AG09309 (cell line): ENCODE measurements at places on chromosomes 2 and 18.

- DNase-seq: no peak
These were observed 65.6 kb downstream of the TWSG1 start for GRCh38 chr18:9400197-9400596.

DNA sequence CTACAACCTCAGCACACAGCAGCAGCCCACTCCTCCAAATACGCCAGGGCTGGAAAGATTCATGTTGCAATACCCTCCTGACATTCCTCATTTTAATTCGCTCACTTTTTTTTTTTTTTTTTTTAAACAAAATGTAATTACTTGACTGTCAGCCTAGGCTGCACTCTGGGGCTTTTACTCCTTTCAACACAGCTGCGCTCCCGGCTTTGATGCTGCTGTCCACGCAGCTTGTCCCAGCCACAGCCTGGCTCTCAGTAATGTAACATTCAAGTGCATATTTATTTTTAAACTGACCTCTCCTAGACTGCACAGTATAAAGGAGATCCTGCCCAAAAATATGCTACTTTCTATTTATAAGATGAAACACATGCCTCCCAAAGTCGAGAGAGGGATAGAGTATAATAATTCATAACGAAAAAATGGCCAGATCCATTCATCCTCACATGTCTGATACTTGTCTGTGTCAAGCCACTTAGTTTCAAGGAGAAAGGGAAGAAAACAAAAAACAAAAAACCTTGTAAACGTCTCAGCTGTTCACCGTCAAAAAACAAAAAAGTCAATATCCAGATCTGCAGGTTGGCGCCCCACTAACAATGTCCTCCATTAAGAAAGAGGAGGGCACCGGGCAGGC, 949 bp downstream of the CDC42EP3 start:
- no peak for DNase-seq

GRCh38 chr2:12715258-12716031, 1.3 kb upstream of the TRIB2 start:
- DNase-seq: no peak

- DNase-seq: no peak
These were observed 250.4 kb upstream of the RBBP8 start for GRCh38 chr18:22682720-22683119.

GRCh38 chr2:191660575-191660974, 17.4 kb upstream of the NABP1 start:
- DNase-seq: no peak

DNA sequence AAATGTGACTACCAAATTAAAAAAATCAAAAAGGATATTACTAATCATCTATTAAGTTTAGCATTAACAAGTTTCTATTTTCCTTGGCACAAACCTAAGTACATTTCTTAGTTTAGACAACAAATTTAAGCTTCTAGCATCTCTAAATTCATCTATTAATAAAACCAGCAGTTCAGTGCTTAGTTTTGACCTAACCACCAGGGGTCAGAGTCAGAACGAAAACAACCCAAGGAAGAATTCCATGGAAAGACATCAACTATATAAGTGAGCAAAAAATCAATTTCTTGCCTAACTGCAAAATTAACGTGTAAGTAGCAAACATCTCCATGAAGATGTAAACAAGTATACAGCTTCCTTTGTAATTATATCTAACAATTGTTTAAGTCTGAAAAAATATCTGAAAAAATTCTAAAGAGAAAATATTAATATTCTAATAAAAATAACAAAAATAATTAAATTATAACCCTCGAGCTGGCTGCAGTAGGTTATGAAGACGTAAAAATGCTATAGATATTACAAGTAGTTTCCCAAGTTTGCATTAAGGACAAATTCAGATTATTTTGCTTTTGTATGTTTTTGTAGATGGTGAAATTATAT, 83.7 kb downstream of the CERKL start:
- DNase-seq: peak; percentile 10

- no peak for DNase-seq
These were observed 14.2 kb downstream of the INO80D start for GRCh38 chr2:206071807-206072206.

- DNase-seq: no peak
These were observed 65.4 kb upstream of the TUBA3E start for GRCh38 chr2:130263606-130264005.

DNA sequence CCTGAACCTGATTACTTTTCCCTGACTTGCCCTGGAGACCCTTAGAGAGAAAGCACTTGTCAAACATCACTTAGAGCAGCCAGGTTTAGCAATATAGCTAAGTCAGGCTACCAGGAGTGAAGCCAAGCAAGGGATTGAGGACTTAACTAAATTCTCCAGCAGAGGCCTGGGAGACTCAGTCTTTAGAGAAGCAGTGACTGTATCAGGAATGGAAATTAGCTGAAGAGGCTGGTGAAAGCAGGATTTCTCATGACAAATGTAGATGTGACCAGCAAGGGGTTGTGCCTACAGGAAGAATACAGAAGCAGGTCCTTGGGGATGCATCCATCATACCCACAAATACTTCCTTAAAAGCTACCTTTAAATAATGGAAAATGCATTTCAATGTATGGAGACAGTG, 368.9 kb upstream of the MEIS1 start:
- no peak for DNase-seq

DNA sequence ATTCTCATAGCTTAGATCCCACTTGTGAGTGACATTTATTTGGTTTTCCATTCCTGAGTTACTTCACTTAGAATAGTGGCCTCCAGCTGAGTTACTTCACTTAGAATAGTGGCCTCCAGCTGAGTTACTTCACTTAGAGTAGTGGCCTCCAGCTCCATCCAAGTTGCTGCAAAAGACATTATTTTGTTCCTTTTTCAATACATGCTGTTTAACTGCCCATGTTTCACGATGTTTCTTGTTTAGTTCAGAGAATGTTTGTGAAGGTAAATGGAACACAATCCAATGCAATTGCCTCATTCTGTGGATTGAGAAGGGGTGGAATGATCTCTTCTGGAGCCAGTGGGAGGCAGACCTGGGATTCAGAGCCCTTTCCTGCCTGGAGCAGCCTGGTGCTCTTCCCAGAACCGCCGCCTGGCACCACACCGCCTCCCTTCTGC, 273.5 kb upstream of the ATP5MC3 start:
- DNase-seq: no peak

- DNase-seq: no peak
These were observed 123.7 kb downstream of the PIK3C3 start for GRCh38 chr18:42078711-42079110.

- DNase-seq: no peak
These were observed 16.9 kb downstream of the DAW1 start for GRCh38 chr2:227888289-227888688.

DNA sequence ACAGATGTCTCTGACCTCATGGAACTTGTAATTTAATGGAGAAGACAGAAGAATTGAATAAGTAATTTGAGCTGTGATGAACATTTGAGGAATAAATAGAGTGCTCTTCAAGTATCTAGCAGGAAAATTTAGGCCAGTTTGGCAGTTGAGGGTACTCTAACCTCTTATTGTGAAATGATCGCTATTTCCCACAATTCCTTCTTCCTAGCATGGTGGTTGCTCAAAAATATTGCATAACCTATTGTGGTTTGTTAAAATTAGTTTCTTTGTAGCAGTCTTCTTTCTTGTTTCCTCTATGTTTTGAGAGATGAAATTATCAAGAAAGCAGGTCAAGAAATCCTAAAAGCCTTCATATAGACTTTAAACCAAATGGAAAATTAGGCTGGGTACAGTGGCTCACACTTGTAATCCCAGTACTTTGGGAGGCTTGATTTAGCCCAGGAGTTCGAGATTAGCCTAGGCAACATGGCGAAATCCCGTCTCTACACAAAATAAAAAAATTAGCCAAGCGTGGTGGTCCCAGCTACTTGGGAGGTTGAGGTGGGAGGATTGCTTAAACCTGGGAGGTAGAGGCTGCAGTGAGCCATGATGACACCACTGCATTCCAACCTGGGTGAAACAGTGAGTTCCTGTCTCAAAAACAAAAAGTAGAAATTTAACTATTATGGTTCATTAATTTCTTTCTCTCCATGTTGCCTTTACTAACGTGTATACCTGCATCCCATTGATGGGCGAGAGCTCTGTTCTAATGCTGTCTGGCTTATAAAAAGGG, 58.7 kb downstream of the RBKS start:
- peak; percentile 55 for DNase-seq

DNA sequence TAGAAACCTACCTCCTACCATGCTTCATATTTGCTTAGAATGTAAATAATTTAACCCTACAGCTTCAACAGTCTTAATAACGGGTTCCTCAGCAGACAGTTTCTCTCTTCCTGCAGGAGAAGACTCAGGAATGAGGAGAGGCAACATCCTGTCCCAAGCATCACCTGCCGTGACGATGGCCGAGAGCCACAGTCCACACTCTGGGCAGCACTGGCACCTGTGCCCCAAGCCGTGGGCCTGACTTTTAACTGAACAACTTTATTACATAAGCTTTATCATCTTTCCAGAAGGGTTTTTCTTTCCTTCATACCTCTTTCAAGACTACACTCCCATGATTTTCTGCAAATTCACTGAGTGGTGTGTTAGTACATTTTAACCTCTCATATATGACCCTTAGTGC, 856.0 kb downstream of the GALR1 start:
- no peak for DNase-seq

- no peak for DNase-seq
These were observed 66.5 kb downstream of the ABI2 start for GRCh38 chr2:203394519-203395227.

DNA sequence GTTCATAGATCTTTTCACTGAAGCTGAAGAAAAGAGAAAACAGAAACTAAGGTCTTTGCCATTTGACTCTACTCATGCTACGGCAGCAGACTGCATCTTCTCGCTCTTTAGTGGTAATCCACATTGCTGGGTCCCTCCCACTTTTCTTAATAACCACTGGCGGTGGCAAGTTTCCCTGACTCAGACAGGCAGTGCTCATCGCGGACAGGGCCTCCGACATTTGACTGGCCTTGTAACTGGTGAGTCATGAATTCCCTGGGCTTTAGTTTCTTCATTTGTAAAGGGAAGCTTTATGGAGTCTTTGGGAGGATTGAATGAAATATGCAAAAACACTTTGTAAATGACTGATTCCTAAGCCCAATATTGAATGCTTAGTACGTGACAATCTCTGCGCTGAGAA, 238.2 kb upstream of the RBBP8 start:
- peak; percentile 92 for DNase-seq

GRCh38 chr2:73091696-73092095, 20.2 kb upstream of the SFXN5 start:
- DNase-seq: no peak

- DNase-seq: no peak
These were observed 57.6 kb downstream of the TTC21B start for GRCh38 chr2:165895974-165896373.

GRCh38 chr2:121372721-121373353, 87.8 kb upstream of the TFCP2L1 start:
- no peak for DNase-seq

DNA sequence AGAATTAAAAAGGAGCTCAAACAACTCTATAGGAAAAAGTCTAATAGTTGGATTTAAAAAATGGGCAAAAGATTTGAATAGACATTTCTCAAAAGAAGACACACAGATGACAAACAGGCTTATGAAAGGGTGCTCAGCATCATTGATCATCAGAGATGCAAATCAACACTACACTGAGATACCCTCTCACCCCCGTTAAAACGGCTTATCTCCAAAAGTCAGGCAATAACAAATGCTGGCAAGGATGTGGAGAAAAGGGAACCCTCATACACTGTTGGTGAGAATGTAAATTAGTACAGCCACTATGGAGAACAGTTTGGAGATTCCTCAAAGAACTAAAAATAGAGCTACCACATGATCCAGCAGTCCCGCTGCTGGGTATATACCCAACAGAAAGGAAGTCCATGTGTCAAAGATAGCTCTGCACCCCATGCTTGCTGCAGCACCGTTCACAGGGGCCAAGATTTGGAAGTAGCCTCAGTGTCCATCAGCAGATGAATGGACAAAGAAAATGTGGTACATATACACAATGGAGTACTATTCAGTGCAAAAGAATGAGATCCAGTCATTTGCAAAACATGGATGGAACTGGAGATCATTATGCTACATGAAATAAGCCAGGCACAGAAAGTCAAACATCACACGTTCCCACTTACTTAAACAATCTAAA, 46.7 kb upstream of the B3GNT7 start:
- DNase-seq: no peak

- no peak for DNase-seq
These were observed 99.0 kb downstream of the NCK2 start for GRCh38 chr2:105843476-105844374.

- no peak for DNase-seq
These were observed 9.8 kb downstream of the RMDN2 start for GRCh38 chr2:37934591-37935513.

GRCh38 chr2:163364736-163365135, 371.1 kb downstream of the FIGN start:
- DNase-seq: no peak

DNA sequence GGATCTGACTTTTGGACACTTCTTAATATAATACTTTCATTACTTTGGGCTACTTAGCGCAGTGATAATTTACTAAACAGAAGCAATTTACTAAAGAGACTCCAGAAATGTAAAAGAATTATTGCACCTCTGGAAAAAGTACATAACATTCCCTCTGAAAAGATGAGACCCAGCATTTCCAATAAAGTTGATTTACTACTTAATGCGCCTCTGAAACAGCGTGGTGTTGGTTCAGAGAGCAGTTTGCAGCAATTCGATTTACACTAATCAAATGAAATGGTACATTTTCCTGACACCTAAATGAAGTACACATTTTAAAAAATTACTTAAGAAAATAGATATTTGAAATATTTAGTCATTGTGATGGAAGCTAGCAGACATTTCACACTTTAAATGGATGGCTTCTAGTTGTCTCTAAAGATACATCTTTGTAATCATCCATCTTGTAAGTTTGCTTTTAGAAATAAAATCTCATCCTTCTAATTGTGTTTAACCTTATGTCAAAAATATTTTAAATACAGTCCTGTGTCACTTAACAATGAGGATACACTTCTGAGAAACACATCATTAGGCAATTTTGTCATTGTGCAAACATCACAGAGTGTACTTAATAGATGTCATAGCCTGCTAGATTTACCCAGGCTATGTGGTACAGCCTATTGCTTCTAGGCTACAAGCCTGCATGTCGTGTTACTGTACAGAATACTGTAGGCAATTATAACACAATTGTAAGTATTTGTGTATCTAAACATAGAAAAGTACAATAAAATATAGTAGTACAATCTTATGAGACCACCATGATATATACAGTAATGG, 284.6 kb upstream of the UBE2E3 start:
- no peak for DNase-seq

DNA sequence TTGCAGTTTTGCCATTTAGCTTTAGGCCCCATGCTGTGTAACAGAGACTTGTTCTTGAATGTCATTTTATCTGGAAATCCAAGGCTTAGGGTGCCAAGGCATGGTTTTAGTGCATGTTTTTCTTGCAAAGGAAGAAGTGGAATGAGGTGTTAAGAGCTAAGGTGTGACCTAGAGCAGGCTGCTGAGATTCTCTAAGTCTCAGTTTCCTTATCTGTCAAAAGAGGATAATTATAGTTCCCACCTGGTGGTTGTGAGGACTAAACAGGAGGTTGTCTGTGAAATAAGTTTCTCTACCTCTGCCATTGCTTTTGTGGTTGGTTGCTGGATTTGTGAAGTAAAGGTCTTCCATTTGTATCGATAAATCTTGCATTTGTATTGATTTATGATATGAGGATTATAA, 82.0 kb downstream of the TANC1 start:
- DNase-seq: no peak
